ENCODE measurements at places on chromosomes 1 and 21.

DNA sequence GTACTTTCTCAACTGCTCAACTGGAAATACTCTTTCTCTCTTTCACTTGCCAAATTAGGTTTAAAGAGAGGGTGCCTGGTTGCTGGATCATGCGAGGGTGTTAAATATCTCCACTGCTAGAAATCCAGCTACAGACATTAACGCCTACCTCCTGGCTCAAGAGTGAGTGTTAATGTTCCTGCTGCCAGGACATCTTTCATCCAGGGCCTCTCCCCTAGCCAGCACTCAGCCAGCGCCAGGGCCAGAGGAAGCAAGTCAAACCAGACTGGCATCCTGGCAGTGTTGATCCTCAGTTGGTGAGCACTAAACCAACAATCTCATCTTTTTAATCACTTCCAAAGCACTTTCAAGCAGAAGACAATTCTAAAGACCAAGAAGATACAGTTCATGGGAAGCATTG, 92.9 kb upstream of the BARHL2 start:
- no peak for DNase-seq

- DNase-seq, result no peak
These were observed 6.0 kb downstream of the STMN1 start for GRCh38 chr1:25900219-25900618.

GRCh38 chr1:196733091-196733970, 41.3 kb upstream of the CFHR3 start:
- no peak for DNase-seq

GRCh38 chr1:170662561-170663403, 1.1 kb upstream of the PRRX1 start:
- DNase-seq, result no peak

- no peak for DNase-seq
These were observed 137.5 kb upstream of the JUN start for GRCh38 chr1:58921342-58921741.

GRCh38 chr1:4702932-4703331, 48.5 kb downstream of the AJAP1 start:
- DNase-seq, result no peak

- no peak for DNase-seq
These were observed 301.8 kb downstream of the KCNT2 start for GRCh38 chr1:196306421-196306820.

- DNase-seq, result no peak
These were observed 65.7 kb downstream of the NENF start for GRCh38 chr1:212498283-212499040.

Measured in T-helper 22 cell (primary cell).